ENCODE measurements at places on chromosomes 11 and 22. TPM values are rescaled to one million over a fixed set of nuclear protein-coding genes. Genes with fewer than 3 reads are reported as not detected.

- no peak for DNase-seq
Measured at GRCh38 chr11:59189986-59190385, 18.1 kb downstream of the DTX4 start.

DNA sequence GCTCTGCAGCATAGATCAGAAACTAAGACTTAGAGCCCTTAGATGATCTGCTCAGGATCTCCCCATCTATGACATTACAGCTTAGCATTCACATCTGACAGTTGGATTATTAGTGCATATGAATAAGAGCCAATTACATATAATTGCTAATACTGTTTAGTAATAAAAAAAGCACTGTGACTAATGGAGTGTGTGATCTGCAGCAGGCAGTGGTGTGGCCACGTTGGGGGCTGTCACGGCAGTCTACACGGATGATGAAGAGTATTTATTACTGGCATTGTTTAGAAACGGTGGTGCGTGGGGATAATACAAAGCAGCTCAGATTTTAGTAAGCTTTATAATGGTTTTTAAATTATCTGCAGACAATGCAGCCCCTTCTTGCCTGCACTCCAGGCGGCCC lies 93.5 kb upstream of the TIMP3 start:
- DNase-seq = no peak

DNA sequence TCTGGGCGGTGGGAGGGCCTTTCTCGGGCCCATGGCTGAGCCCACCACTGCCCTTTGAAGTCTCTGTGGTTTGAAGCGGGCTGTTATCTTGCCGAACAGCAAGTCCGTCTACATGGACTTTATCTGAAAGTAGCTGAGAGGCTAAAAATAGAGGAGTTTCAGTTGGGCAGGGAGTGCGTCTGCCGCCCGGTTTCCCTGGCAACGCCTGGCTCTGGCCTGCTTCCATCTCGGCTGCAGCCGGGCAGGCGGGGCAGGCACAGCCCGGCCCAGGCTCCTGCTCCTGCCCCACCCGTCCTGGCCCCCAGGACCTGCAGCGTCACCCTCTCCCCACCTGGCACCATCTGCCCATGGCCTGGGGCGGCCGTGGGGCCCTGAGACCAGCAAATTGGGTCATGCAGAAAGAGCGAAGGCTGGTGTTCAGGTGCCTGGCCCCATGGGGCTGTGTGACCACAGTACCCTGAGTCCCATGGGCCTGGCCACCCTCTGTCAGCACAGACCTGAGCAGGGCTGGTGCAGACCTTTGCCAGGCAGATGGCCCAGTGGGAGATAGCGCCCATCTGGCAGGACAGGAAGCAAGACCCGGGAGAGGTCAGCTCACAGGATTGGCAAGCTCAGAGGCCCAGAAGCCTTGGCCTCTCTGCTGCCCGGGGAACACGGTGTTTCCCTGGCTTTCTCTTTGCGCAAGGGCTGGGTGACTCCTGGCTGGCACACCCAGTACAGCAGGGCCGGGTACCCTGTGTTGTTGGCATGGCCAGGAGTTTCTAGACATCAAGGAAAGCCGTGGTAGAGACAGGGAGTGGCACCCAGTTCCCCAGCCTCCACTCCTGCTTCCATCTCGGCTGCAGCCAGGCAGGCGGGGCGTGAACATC lies 79.1 kb upstream of the KCNQ1OT1 start:
- DNase-seq = peak; percentile 82

DNA sequence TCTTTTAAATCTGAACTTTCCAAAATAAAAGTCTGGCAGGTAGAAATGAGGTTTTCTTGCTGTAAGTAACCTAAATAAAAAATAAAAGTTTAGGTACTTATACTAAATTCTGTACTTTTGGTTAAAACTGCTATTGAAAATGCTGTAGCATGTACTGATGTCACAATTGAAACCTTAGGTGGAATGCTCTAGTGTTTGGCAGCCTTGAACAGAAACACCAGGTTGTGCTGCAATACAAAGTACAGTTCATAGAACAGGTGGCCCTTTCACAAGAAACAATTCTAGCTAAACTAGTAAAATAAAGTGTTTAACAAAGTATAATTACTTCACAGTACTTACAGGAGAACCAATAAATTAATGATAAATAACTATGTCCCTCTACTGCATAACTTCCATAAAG lies 25.1 kb downstream of the NPAT start:
- no peak for DNase-seq

DNA sequence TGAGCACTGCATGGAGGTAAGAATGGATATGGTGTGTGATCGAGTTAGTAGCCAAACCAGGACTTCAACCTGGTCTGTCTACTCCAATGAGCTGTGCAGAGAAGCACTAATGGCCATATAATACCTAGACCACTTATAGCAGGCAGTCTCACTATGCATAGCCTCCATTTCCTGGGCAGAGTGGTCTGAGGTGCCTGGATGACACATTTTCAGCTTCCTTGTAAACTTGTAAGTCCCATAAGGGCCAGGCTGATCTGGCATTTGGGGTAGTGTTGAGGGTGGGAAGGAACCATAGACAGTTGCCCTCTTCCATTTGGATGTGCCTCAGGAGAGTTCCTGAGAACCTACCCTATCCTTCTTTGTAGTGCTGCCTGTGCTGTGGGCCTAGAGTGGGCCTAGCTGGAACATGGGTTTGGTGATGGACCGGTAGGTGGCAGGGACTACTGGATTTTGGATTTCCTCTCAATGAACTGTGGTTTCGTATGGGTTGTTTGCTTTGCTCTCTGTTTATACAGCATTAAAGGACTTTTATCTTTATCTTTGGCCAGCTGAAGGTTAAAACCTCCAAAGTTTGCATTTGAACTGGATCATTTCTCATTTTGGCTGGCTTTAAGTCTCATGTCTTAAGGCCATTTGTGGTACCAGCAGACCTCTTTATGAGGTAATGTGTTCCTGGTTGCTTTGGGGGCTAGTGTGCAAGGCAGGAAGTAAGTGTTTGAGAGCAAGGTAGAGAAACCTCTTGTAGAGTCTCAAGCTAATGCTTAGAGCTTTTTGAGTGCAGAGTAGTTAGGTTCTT lies 86.9 kb downstream of the STIM1 start:
- no peak for DNase-seq

DNA sequence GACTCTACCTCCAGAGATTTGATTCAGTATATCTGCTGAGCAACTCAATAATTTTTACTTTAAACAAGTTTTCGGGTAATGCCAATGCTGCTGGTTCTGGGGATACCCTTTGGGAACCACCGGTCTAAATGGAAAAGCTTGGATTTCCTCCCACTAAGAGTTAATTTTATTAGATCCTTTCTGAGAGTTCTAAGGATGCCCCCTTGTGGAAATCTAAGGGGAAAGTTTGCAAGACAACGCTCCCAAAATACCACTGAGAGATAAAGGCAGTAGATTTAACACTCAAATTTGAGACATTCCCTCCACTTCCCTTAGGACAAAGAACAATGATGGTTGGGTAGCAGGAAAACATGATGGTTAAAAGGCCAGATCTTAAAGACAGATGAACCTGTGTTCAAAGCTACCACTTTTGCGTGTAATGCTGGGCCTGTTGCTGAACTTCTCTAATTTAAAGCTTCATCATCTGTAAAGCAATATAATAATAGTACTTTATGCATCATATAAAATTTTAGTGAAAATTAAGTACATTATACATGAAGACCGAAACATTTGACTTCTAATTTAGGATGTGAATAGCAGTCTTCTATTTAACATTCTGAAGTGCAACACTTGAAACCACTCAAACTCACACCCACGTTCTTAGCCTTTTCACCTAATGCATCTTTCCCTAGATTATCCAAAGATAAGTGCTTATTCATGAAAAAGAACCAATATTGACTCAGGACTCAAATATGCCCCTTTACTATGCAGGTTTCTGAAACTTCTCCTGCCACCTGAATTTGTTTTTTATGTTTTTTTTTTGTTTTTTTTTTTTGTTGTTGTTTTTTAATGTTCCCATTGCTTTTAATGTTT lies 110.1 kb upstream of the LUZP2 start:
- no peak for DNase-seq

GRCh38 chr11:116840224-116840745 lies 2.9 kb upstream of the APOA1 start:
- DNase-seq = peak; percentile 49

DNA sequence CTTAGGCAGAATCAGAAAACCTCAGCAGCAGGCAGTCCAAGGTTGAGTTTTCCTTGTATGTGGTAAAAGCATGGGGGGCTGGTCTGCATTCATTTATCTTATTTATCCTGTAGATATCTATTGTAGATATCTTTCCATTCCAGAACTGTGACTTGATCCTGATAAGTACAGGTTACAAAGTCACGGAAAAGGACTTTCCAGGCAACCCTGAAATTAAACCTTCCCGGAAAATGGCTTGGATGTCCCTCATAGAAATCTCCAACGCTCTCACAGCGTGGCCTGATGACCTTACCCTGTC lies 48.8 kb upstream of the MYO18B start:
- DNase-seq = no peak

- no peak for DNase-seq
Measured at GRCh38 chr11:124934862-124935547, 842 bp downstream of the HEPACAM start.

GRCh38 chr22:47144076-47144765 lies 381.8 kb downstream of the TBC1D22A start:
- DNase-seq = no peak

GRCh38 chr11:134410766-134411165 lies 1.3 kb downstream of the B3GAT1 start:
- no peak for DNase-seq

GRCh38 chr11:119509969-119510401 lies 87.0 kb upstream of the THY1 start:
- no peak for DNase-seq

CCDC188 gene
- total RNA-seq = 6.8 TPM

MYBPC3 gene
- 0.53 TPM for total RNA-seq

RAG2 gene
- total RNA-seq = not detected

STARD10 gene
- 27.2 TPM for total RNA-seq

RIMBP3B gene
- total RNA-seq = not detected

ACTN3 gene
- total RNA-seq = 0.71 TPM

B4GALNT4 gene
- total RNA-seq = 32.2 TPM

CCDC73 gene
- total RNA-seq = not detected

VSIG10L2 gene
- total RNA-seq = not detected

CLMP gene
- 74.6 TPM for total RNA-seq

SYT12 gene
- total RNA-seq = 0.71 TPM

NCR3LG1 gene
- total RNA-seq = 2.1 TPM
